ENCODE measurements at places on chromosomes 5 and 9. TPM values are rescaled to one million over a fixed set of nuclear protein-coding genes. Genes with fewer than 3 reads are reported as not detected.

The PCDHA12 gene
- not detected for total RNA-seq

The DMRTA1 gene
- total RNA-seq = not detected

The SLC36A3 gene
- total RNA-seq = not detected

The ACSL6 gene
- total RNA-seq = 0.20 TPM

The MLANA gene
- total RNA-seq = not detected

The IGFBPL1 gene
- not detected for total RNA-seq

The C9 gene
- not detected for total RNA-seq

The PSMD5 gene
- 38.9 TPM for total RNA-seq

The CCDC187 gene
- total RNA-seq = 0.69 TPM

The GPR21 gene
- 1.6 TPM for total RNA-seq

The RBM27 gene
- 28.5 TPM for total RNA-seq

The FGF1 gene
- not detected for total RNA-seq

The GPRIN1 gene
- 3.2 TPM for total RNA-seq

The SEMA4D gene
- total RNA-seq = 68.0 TPM

The CORO2A gene
- total RNA-seq = 0.78 TPM

The FCN2 gene
- total RNA-seq = not detected

The LHX3 gene
- total RNA-seq = not detected

The SLC36A2 gene
- total RNA-seq = not detected

The CDH12 gene
- total RNA-seq = not detected

Measured in activated B cell treated with CpG ODN at 0.5 μM for 24 hours (primary cell).